ENCODE measurements at places on chromosomes 5 and 9.

GRCh38 chr9:95721061-95721531, 154.4 kb upstream of the ERCC6L2 start:
- DNase-seq: no peak

GRCh38 chr9:118364266-118365106, 660.3 kb downstream of the TLR4 start:
- no peak for DNase-seq

GRCh38 chr5:151595411-151595826, 4.3 kb upstream of the FAT2 start:
- DNase-seq: no peak

GRCh38 chr9:122320413-122320881, 50.4 kb upstream of the PTGS1 start:
- DNase-seq: no peak

GRCh38 chr5:38921174-38921573, 75.4 kb downstream of the OSMR start:
- DNase-seq: no peak

- no peak for DNase-seq
These were observed 86.2 kb downstream of the LURAP1L start for GRCh38 chr9:12860998-12861397.

GRCh38 chr9:92774274-92774673, 9.6 kb upstream of the BICD2 start:
- no peak for DNase-seq

DNA sequence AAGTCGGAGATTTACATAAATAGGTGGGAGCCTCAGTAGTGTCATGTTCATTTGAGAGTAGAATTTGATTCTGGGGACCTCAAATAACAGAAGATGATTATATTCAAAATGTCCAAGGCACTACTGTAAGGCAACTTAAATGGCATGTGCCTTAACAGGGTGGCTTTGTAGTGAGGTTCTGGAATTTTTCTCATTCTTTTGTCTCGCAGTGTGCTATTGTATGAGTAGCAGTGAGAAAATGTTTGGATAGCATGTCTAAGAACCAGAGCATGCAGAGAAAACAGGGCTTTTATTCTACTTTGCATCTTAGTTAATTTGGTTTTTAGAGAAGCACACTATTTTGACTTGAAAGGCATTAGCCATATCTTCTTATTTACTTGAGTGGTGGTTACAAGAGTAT, 25.0 kb downstream of the MAST4 start:
- DNase-seq: no peak

- DNase-seq: no peak
These were observed 3.9 kb downstream of the PPP3R2 start for GRCh38 chr9:101590901-101591300.

DNA sequence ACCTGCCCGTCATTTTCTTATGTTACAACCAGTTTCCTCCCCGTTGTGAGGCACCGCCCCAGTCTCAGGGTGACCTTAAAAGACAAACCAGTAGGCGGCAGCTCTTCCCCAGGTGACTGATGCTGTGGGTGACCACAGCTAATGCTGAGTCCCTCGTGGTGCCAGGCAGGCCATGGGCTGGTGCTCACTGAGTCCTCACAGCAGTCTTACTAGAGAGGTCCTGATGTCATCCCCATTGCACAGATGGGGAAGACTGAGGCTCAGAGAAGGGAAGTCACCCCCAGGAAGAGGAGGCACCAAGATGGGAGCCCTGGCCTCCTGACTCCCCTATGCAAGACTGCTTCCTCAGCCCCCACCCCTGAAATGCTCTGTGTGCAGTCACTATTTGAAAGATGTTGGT, 978 bp downstream of the CFAP157 start:
- peak; percentile 63 for DNase-seq

Measured in activated CD4-positive, alpha-beta memory T cell treated with anti-CD3 and anti-CD28 coated beads for 36 hours (primary cell).